ENCODE measurements at places on chromosomes 2 and 18.

- no peak for DNase-seq
Observed at GRCh38 chr18:46278481-46279465, 174.6 kb downstream of the HAUS1 start.

DNA sequence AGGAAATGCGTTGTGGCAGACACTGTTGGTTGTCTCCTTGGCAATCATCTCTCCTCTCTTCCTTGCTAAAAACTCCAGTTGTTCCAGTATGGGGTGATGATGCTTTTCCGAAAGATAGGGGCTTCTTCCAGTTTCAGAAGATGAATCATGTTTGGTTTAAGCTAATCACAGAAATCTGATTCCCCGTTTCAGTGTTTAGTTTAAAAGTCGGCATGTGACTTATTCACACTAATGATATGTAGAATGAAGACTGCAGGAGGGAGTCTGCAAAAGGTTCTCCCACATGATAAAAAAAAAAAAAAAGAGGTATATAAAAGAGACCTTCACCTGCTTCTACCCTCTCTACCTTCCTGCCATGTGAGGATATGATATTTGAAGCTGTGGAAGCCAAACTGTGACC lies 239.0 kb upstream of the SIX2 start:
- no peak for DNase-seq

GRCh38 chr2:136049011-136049742 lies 63.8 kb upstream of the DARS1 start:
- DNase-seq: no peak

DNA sequence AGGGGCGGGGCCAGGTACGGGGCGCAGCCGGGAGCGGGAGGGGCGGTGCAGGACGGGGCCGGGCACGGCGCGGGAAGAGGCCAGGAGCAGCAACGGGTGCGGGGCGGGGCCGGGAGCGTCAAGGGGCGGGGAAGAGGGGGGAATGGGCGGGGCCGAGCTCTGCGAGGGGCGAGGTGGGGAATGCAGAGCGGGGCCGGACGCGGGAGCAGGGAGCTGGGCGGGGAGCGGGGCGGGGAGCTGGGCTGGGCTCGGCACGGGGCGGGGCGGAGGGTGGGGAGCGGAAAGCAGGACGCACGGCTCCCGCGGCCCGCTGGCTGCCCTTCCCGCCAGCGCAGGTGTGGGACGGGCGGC lies at the start of gene IMPA2:
Gene IMPA2 (plus strand): TSS at position 316 of the 351 bp plus-strand sequence. CDS start 163 bp downstream, outside the sequence.
- DNase-seq: no peak
